ENCODE measurements at places on chromosomes 3 and 15. TPM values are rescaled to one million over a fixed set of nuclear protein-coding genes. Genes with fewer than 3 reads are reported as not detected.

The CFAP100 gene
- not detected for total RNA-seq

The MANF gene
- total RNA-seq = 96.5 TPM

The CPN2 gene
- total RNA-seq = 0.72 TPM

The FEZF2 gene
- total RNA-seq = not detected

The METTL6 gene
- 18.6 TPM for total RNA-seq

The CYP1A1 gene
- total RNA-seq = 0.13 TPM

The CRYGS gene
- total RNA-seq = 2.9 TPM

The PP2D1 gene
- not detected for total RNA-seq

The FETUB gene
- total RNA-seq = not detected

The IL16 gene
- total RNA-seq = 19.9 TPM

The POLR2M gene
- 77.0 TPM for total RNA-seq

The LMAN1L gene
- not detected for total RNA-seq

The ABHD6 gene
- 10.2 TPM for total RNA-seq

The FOXB1 gene
- total RNA-seq = not detected

The NECTIN3 gene
- 21.2 TPM for total RNA-seq

The GPR149 gene
- not detected for total RNA-seq

The KBTBD13 gene
- 0.06 TPM for total RNA-seq

The RAD51 gene
- 1.1 TPM for total RNA-seq

The ROPN1B gene
- total RNA-seq = not detected

The VILL gene
- 7.6 TPM for total RNA-seq

The DUOXA1 gene
- 1.4 TPM for total RNA-seq

The PLA2G4E gene
- total RNA-seq = not detected

The SERINC4 gene
- total RNA-seq = 0.13 TPM

The ACAN gene
- 10.3 TPM for total RNA-seq

The GOLGA6B gene
- total RNA-seq = not detected

The ZNF710 gene
- total RNA-seq = 17.0 TPM

The ZPLD1 gene
- 1.2 TPM for total RNA-seq

The ACOX2 gene
- total RNA-seq = 18.6 TPM

The RTP3 gene
- not detected for total RNA-seq

The EPHB1 gene
- total RNA-seq = 3.2 TPM

The CASR gene
- 72.8 TPM for total RNA-seq

The CHL1 gene
- total RNA-seq = 109 TPM

The C3orf85 gene
- total RNA-seq = not detected

The PCLAF gene
- 1.5 TPM for total RNA-seq

The GOLGA8T gene
- total RNA-seq = not detected

The FANCD2OS gene
- total RNA-seq = not detected

The MESP2 gene
- total RNA-seq = 0.47 TPM

The PRICKLE2 gene
- 22.9 TPM for total RNA-seq

The GOLGA8S gene
- total RNA-seq = 0.60 TPM

The FRMD5 gene
- 0.41 TPM for total RNA-seq

The SLCO2A1 gene
- 169 TPM for total RNA-seq

The CHST14 gene
- 14.3 TPM for total RNA-seq

The ADCY5 gene
- total RNA-seq = 33.6 TPM

The CLDN18 gene
- not detected for total RNA-seq

The ZWILCH gene
- total RNA-seq = 9.0 TPM

The FOXL2 gene
- not detected for total RNA-seq

The ITIH1 gene
- 0.22 TPM for total RNA-seq

The MASP1 gene
- total RNA-seq = 4.8 TPM

The SNTN gene
- total RNA-seq = not detected

The SLC2A2 gene
- 12.6 TPM for total RNA-seq

The NPAP1 gene
- total RNA-seq = 0.19 TPM
